Fibroblast of lung (primary cell): ENCODE measurements at places on chromosomes 11 and 22. TPM values are rescaled to one million over a fixed set of nuclear protein-coding genes. Genes with fewer than 3 reads are reported as not detected.

SLC5A1 gene
- total RNA-seq: not detected in 2 replicates

OR2D2 gene
- 0.26 and 0.33 TPM in 2 replicates for total RNA-seq

OR5D14 gene
- not detected in 2 replicates for total RNA-seq

LRRC55 gene
- not detected in 2 replicates for total RNA-seq

NXPE1 gene
- total RNA-seq: not detected in 2 replicates

- no peak overlapping the region for H3K27ac ChIP-seq
- no peaks in the 10 kb centered on the region for H3K4me1 ChIP-seq
- H3K4me3 ChIP-seq: no peak overlapping the region
These were observed 3.5 kb downstream of the ANO9 start for GRCh38 chr11:438101-438844.

DNA sequence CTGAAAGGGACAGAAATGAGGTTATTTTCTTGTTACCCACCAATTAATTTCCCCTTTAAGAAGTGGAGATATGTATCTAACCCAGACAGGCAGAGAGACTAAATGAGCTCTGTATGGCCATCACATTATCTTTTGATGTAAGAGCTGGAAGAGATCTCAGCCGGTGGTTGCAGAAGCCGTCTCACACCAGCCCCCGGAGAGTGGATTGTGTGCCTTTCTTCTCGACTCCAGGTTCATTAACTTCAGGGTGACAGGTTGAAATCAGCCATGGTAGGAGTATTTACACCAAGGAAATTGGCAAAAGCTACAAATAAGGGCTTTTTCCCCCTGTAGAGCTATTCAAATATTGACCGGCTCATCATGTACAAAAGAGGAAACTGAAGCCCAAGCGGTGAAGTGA lies 580.3 kb upstream of the CADM1 start:
- H3K27me3 ChIP-seq: no peaks in the 10 kb centered on the region
- H3K4me3 ChIP-seq: no peak overlapping the region

DNA sequence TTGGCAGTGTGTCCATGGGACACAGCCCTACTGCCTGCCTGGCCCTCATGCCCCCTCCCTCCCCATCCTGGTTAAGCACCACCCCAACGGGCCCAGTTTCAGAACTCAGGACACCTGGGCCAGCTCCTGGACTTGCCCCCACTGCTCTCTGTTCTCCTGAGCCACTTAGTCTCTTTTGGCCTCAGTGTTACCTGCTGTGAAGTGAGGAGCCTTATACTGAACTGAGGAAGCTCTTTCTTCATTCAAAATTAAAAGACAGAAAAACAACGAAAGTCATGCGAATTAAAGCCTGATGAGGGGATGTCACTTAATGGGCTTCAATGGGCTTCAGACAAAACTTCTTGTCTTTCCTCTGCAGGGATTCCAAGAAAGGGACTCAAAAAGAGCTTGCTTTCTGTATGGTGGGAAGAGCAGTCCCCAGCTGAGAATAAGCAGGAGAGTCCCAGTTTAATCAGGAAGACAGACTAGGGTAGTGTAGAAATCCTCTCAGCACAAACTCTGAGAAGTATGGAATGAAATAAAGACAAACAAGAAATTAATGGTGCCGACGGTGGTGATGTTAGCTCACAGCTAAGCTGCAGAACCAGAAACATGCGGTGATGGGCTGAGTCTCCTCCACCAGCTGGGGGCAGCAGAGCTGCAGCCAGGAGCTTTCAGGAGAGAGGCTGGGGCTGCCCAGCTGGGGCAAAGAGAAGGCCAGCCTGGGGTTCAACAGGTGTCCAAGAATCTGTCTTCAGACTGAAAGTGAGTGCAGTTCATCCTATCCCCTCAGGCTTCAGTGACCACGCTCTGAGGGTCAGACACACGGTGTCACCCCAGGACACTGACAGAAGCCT lies 101.0 kb downstream of the GGTLC2 start:
- no peak overlapping the region for H3K4me3 ChIP-seq
- no peaks in the 10 kb centered on the region for H3K36me3 ChIP-seq
- no peak overlapping the region for H3K27ac ChIP-seq
- no peaks in the 10 kb centered on the region for H3K4me1 ChIP-seq
- H3K27me3 ChIP-seq: peaks cover 3% of the 10 kb centered on the region

- H3K4me1 ChIP-seq: no peaks in the 10 kb centered on the region
- peak; percentile 39 for DNase-seq
- H3K27me3 ChIP-seq: no peaks in the 10 kb centered on the region
- no peak overlapping the region for H3K27ac ChIP-seq
These were observed 873.6 kb downstream of the OPCML start for GRCh38 chr11:132658696-132659095.

- DNase-seq: peak; percentile 80
- no peaks in the 10 kb centered on the region for H3K36me3 ChIP-seq
- no peak overlapping the region for H3K27ac ChIP-seq
- H3K27me3 ChIP-seq: no peaks in the 10 kb centered on the region
- H3K4me1 ChIP-seq: peaks cover 5% of the 10 kb centered on the region
- H3K4me3 ChIP-seq: no peak overlapping the region
These were observed 35.3 kb downstream of the IL18 start for GRCh38 chr11:112128483-112129121.
